ENCODE measurements at places on chromosomes 3 and 15.

GRCh38 chr15:73927003-73927475, 777 bp downstream of the LOXL1 start:
- DNase-seq = no peak

- no peak for DNase-seq
These were observed 207.1 kb downstream of the PTPRG start for GRCh38 chr3:61768284-61769037.

- DNase-seq = no peak
These were observed 119.8 kb downstream of the EPHA3 start for GRCh38 chr3:89227218-89227617.

DNA sequence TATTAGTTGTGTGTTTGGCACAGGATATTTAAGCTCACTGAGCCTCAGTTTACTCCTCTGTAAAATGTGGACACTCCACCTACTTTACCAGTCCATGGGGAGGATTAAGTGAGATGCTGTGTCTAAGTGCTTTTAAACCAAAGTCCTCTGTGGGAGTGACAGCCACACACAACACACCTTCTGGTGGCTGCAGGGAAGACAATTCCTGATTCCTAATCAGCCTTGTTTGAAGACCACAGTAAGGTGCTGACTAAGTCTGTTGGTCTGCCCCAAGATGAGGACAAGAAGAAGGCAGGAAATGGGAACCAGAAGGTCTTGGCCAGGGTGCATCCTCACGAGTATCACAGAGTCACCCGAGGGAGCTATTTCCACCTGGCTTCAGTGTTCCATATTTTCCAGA, 52.3 kb downstream of the EPHB1 start:
- no peak for DNase-seq

DNA sequence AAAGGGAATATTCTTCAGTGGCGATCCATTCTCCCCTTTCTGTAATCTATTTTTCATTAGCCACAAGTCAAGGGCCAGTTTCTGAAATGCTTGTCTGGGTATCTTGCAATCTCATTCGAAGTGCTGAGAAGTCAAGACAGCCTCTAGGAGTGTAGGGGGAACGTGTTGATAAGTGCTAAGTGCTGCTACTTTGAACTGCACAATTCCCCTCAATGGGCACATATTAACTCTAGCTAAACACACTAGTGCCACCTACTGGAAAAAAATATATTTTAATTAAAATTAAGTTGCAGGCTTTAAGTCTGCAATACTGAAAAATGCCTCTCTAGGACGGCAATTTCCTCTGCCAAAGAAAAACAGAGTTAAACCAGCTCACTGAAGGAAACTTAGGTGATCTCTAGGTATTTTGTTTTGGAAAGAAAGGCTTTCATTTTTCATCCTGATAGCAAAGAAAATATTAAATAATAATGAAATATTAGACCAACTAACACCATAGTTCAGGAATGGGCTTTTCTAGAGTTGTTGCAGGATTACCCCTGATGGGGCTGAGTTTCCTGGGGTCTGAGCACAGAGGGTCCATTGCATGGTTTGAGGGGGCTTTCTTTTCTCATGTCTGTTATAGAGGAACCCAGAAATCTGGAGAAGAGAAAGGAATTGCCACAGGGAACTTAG, 181.9 kb upstream of the KBTBD8 start:
- no peak for DNase-seq

DNA sequence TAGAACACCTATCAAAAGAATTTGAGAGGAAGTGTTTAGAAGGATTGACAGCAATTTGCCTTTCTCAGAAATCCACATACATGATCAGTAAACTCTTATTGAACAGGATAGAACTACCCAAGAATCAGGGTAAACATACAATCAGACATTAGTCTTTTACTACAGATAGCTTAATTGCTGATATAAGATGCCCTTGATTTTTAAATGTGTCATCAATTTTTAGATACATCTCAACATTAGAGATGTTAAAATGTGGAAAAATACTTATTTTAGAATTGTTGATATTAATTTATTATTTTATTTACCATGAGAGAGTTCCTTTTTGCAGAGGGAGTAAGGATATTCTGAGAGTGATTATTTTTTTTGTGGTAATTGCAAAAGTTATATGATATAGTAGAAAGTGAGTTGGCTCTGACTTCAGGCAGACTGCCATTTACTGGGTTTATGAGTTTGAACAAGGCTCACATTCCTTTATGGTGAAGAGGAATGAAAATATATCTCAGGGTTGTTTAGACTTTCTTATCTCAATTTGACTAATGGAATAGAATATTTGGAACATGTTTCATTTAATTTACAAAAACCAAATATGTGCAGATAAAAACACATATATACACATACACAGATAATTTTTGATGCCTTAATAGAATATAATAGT, 302.8 kb upstream of the GOLIM4 start:
- no peak for DNase-seq
